Body of pancreas (tissue), 4 donors: ENCODE measurements at places on chromosomes 6 and 20. TPM values are rescaled to one million over a fixed set of nuclear protein-coding genes. Genes with fewer than 3 reads are reported as not detected.

PI16 gene
- total RNA-seq = 0.33 TPM

IL17A gene
- not detected for total RNA-seq

SAMD3 gene
- 20.4 TPM for total RNA-seq

MOXD1 gene
- 0.66 TPM for total RNA-seq

SLC35F1 gene
- 0.78 TPM for total RNA-seq

STK38 gene
- 16.2 TPM for total RNA-seq

SLC12A5 gene
- not detected for total RNA-seq

ABCC10 gene
- total RNA-seq = 44.5 TPM

PLA2G7 gene
- total RNA-seq = not detected

SIRPD gene
- total RNA-seq = not detected

SUPT3H gene
- 4.9 TPM for total RNA-seq

CLPSL1 gene
- 7.8 TPM for total RNA-seq

DNA sequence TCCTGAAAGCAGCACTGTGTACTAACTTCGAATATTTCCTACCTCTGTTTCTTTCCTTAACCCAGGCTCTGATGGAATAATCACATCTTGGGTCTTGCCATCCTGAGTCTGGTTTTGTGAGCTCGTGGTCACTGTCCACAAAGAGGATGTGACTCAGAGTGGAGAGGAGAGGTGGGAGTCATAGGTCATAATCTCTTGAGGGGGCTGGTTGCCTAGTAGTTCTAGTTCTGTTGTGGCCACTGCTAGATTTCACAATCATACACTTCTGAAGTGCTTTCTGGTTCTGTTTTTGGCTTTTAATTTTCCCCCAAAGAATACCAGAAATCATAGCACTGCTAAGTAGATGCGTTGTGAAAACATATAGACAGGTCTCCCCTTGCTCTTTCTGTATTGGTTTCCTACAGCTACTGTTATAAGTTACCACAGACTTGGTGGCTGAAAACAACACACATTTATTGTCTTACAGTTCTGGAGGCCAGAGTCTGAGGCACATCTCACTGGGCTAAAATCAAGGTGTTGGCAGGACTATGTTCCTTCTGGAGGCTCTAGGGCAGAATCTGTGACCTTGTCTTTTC is 102.8 kb downstream of the NRSN1 start:
- DNase-seq = no peak

GRCh38 chr6:53962646-53963045 is 148.6 kb upstream of the MLIP start:
- no peak for DNase-seq

DNA sequence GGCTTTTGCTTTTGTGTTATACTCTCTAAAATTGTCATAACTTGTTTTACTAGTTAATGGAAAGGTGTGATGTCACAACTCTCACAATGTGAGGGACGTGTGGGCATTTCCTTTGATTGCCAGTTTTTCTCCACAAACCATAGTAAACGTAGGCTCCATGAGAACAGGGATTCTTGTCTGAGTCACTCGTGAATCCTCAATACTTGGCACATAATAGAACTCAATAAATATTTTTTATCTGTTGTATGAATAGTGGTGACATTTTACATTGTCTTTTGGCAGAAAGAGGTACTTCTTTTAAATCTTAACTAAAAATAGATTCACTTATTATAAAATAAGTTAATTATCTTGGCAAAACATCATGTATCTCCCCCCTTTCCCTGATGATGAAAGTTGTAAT is 69.0 kb upstream of the CNKSR3 start:
- DNase-seq = no peak

- no peak for DNase-seq
These were observed 104.4 kb upstream of the BTBD3 start for GRCh38 chr20:11813106-11813890.

DNA sequence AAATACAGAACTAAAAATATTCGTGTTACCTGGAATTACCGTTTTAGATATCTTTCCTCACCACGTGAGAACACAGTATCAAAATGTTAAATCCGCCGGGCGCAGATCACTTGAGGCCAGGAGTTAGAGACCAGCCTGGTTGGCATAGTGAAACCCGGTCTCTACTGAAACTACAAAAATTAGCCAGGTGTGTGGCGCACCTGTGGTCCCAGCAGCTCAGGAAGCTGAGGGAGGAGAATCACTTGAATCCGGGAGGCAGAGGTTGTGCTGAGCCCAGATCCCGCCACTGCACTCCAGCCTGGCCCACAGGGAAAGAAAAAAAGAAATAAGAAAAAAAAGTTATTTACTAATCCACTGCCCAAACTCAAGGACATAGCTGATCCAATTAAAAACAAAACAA is 4.8 kb upstream of the DDX43 start:
- peak; percentile 7 for DNase-seq

- no peak for DNase-seq
These were observed 51.3 kb downstream of the VSTM2L start for GRCh38 chr20:37954190-37954589.

- DNase-seq = no peak
These were observed 9.8 kb downstream of the KIF3B start for GRCh38 chr20:32287231-32287638.

- peak; percentile 21 for DNase-seq
These were observed 116.0 kb upstream of the SLC35B3 start for GRCh38 chr6:8551386-8551785.

DNA sequence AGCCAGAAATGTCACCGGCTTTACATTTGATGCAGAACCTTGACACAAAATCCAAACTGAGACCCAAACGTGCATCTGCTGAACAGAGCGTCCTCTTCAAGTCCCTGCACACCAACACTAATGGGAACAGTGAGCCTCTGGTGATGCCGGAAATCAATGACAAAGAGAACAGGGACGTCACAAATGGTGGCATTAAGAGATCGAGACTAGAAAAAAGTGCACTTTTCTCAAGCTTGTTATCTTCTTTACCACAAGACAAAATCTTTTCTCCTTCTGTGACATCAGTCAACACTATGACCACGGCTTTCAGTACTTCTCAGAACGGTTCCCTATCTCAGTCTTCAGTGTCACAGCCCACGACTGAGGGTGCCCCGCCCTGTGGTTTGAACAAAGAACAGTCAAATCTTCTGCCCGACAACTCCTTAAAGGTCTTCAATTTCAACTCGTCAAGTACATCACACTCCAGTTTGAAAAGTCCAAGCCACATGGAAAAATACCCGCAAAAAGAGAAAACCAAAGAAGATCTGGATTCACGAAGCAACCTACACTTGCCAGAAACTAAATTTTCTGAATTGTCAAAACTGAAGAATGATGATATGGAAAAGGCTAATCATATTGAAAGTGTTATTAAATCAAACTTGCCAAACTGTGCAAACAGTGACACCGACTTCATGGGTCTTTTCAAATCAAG is 108.4 kb downstream of the RTN4IP1 start:
- no peak for DNase-seq

GRCh38 chr6:112470376-112470775 is 123.2 kb downstream of the RFPL4B start:
- no peak for DNase-seq

DNA sequence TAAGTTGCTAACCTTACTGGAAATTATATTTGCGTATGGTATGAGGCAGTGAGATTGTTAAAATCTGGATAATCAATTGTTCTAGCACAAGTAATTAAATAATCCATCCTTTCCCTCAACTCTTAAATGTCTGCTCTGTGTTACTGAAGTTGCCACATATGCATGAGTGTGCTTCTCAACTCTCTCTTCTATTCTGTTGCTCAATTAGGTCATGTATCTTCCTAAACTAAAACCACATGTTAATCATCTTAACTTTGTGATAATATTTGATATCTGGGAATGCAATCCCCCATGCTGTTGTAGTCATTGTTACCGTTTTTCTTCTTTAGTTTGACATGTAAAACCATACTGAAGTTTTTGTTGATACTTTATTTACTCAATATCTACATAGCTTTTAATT is 63.5 kb upstream of the STMND1 start:
- DNase-seq = no peak

- DNase-seq = no peak
These were observed 230.2 kb downstream of the PTPRK start for GRCh38 chr6:128290221-128290620.

- DNase-seq = no peak
These were observed 121.9 kb downstream of the CFAP61 start for GRCh38 chr20:20174089-20174835.

DNA sequence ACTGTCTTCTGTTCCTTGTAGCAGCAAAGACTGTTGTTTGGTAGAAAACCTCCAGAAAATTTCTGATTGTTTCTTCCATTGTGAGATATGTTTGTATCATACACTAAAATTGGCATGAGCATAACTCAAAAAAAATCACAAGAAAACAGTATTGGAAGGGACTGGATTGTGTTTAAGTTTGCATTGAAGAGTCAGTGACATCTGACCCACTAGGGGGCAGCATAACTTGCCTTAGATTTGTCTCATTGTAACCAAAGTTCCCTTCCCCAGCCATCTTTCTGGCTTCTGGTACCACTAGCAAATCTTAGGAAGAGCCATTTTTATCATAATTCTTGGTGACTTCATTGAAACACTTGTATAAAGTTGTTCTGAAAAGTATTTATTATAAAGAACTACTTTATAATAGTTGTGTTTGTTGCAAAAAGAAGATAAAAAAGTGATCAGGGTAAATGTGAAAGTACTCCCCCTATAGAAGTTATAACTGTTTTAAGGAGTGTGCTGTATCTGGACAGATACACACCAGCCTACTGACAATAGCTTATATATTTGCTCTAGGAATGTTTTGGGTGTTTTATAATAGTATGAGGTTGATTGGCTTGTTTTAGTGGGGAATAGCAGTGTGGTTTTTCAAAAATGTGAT is 7.7 kb downstream of the CSTF1 start:
- peak; percentile 55 for DNase-seq

DNA sequence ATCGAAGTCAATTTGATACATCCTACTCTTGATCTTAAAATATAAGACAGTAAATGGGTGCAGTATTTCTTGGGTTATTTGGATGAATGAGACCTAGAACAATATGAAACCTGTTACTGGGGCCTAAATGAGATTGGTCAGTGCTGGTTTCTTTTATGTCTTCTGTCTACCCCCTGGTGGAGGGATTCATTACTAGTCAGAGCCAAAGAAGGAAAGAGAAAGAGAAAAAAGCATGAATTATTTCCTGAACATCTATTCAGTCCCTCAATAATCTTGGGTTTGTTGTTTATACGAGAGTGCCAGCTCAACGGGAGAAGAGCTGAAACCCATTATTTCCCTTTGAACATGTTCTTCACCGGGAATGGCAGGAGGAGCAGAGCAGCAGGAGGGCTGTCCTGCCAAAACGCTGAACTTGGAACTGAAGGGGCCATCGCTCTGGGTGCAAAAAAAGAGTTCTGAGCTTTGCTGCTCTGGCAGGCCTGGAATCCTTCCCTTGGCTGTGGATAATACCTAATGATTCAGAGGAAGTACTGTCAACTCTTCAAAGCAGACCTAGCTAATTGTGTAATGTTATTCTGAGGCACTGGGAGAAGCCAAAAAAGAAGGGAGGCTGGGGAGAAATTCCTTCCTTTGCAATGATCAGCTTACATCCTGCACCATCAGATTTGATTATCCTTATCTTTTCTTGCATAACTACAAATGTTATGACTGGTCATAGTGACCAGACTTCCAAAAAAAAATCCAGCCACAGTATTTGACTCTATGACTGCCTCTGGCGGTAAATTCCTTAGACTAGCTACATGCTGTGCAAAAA is 72.0 kb downstream of the BLOC1S5 start:
- no peak for DNase-seq

- no peak for DNase-seq
These were observed 853 bp downstream of the WFDC8 start for GRCh38 chr20:45578231-45578630.

DNA sequence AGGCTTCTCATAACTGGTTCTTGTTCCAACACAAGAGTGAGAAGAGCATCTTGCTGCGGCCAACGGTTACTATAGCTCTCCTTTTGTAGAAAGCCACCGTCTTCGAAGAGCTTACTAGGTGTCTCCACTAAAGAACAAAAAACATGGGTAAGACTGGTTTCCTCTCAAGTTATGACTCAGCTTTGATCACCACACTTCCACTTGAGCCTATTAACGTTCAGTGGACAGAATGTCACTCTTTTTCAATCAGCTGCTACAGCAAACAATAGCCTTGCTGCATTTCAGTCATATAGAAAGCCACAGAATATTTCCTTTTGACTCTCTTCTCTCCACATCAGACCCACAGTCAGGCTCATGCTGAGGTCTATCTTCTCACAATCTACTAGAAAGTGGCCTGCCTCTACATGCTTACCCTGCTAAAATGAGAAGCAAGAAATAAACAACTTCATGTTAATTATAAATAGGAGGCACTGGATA is 243.5 kb upstream of the PREP start:
- DNase-seq = no peak
